PC-9 (cell line): ENCODE measurements at places on chromosomes 5 and 9. TPM values are rescaled to one million over a fixed set of nuclear protein-coding genes. Genes with fewer than 3 reads are reported as not detected.

DNA sequence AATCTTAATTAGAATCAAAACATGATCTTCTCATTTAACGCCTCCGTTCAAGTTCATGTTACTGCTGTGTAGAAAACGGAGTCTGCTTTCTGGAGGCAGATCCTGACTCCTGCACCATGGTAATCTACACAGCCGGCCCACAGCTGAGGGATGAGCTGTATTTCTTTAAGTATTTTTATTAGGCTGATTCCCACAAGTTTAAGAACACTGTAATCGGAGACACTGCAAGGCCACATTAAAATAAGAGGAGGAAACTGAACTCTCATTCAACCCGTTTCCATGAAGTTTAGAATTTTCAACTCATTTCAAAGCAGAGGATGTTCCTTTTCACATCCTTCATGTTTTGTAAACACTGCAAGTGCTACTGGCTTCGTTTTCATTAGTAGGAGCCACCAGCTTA is 372.2 kb downstream of the NFIB start:
- no peak for DNase-seq
- no peak overlapping the region for H3K27ac ChIP-seq
- no peaks in the 10 kb centered on the region for H3K4me1 ChIP-seq
- no peaks in the 10 kb centered on the region for H3K36me3 ChIP-seq
- no peaks in the 10 kb centered on the region for H3K27me3 ChIP-seq

DNA sequence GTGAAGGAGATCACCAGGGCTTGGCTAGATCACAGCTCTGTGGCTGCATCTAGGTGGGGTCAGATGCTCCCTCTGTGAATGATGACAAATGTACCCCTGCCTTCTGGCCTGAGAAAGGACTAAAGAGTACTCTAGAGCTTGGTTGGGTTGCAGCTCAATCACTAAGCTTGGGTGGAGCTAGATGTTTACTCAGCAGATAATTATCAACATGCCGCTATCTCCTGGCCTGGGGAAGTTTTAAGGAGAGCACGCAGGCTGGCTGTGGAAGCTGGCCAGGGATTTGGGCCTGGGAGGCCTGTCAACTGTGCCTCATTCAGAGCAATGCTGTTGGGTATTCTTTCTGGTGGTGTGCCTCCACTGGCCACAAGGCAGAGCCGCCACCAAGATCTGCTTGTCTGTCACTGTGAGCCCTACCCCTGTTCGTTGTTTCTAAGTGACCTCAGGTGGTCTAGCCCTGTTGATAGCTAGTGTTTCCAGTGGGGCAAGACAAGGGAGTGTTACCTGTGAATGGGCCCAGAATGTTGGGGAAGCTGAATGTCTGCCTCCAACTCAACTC is 181.7 kb downstream of the ADGRV1 start:
- H3K36me3 ChIP-seq, result no peaks in the 10 kb centered on the region
- DNase-seq, result no peak
- H3K27ac ChIP-seq, result no peak overlapping the region
- H3K27me3 ChIP-seq, result no peaks in the 10 kb centered on the region
- no peak overlapping the region for H3K4me3 ChIP-seq

DNA sequence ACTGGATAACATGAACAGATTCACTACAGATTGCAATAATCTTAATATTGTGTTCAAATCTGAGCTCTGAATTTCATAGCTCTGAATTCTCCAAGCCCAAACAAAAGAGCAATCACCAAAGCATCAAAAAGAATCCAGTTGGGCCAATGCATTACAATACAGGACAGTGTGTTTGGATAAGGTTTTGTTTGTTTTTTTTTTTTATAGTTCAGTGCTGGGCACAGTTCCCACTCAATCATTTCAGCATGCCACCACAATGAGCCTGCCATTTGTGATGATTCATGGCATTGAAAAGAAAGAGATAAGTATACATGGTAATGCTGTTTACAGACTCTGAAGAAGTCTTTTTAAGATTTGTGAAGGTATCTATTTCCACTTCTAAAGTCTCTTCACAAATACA is 1.7 kb upstream of the HTR1A start:
- no peak for DNase-seq
- H3K36me3 ChIP-seq, result no peaks in the 10 kb centered on the region
- no peak overlapping the region for H3K4me3 ChIP-seq
- no peaks in the 10 kb centered on the region for H3K4me1 ChIP-seq

- H3K27me3 ChIP-seq, result no peaks in the 10 kb centered on the region
- no peaks in the 10 kb centered on the region for H3K36me3 ChIP-seq
- H3K27ac ChIP-seq, result no peak overlapping the region
- H3K4me3 ChIP-seq, result no peak overlapping the region
These were observed 83.0 kb downstream of the GRIA1 start for GRCh38 chr5:153573326-153574033.

DNA sequence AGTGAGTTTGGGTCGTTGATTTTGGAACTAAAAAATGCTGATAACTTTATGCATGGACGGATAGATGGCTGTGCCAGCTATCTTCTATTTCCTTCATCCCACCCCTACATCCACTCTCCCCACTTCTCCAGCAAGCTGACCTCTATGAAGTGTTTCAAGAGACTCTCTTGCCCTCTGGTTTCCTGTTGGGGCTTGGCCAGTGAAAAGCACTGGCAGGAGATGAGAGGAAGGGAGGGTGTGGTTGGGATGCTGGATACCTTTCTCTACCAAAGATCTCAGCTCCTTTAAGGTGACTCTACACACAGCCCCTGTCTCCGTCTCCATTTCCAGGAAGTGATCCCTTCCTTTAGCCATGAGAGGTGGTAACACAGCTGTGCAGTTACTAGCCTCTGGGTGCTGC is 30.0 kb upstream of the JMY start:
- H3K4me3 ChIP-seq, result no peak overlapping the region
- H3K27ac ChIP-seq, result no peak overlapping the region

- no peak overlapping the region for H3K27ac ChIP-seq
- H3K36me3 ChIP-seq, result no peaks in the 10 kb centered on the region
- no peak for DNase-seq
These were observed 247.6 kb downstream of the TMEM232 start for GRCh38 chr5:110478895-110479294.

DNA sequence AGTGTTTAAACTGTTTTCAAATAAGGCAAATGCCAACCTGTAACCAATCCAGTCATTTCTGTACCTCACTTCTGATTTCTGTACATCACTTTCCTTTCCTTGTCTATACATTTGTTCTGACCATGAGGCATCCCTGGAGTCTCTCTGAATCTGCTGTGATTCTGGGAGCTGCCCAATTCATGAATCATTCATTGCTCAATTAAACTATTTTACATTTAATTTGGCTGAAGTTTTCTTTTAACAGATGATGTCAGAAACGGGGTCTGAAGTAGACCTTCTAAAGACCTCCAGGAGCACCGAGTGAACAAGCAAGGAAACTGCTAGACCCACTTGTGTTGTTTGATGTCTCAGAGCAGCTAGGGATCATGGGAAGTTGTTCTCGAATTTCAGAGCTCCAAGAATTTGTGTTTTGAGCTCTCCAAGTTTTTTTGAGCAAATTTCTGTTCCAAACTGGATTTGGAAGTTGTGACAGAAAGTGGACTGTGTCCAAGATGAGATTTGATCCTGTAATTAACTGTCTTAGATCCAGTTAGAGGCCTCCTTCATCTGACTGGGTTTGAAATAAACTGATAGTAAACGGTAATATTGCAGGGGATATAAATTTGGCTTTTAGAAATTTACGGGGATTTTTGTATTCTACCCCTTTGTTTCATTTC is 490.8 kb upstream of the ST8SIA4 start:
- H3K4me1 ChIP-seq, result no peaks in the 10 kb centered on the region
- H3K4me3 ChIP-seq, result no peak overlapping the region
- no peak for DNase-seq
- no peak overlapping the region for H3K27ac ChIP-seq
- H3K36me3 ChIP-seq, result no peaks in the 10 kb centered on the region

The PDE8B gene
- total RNA-seq, result 1.7 and 1.8 TPM in 2 replicates

The FCHO2 gene
- 13.6 and 26.1 TPM in 2 replicates for total RNA-seq

The IL9 gene
- total RNA-seq, result not detected in 2 replicates

The TIMD4 gene
- total RNA-seq, result not detected in 2 replicates

The PGM5 gene
- not detected in 2 replicates for total RNA-seq

The C5orf46 gene
- 1.0 TPM in 1 of 2 replicates, not detected in the other for total RNA-seq

The CCIN gene
- not detected in 2 replicates for total RNA-seq

The MACIR gene
- 21.0 and 28.4 TPM in 2 replicates for total RNA-seq
